ENCODE measurements at places on chromosomes 3 and 15.

DNA sequence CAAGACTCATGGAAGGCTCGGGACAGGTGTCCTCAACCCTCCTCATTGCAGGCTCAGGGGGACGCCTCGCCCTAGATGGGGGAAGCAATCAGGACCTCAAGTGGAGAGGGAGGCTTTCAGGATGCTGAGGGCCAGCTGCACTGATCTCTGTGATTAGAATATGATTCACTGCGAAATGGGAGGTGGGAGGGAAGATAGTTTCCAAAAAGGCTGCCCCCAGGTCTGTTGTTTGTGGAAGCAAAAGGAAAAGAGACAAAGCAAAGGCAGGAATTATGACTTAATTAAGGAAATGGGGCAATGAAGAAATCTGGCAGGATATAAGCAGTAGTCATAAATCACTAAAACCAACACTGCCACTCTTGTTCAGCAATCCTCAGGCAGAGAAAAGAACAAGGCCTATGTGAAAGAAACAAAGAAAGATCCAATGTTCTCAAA is 85.6 kb upstream of the ABHD17C start:
- DNase-seq, result no peak

- DNase-seq, result no peak
Observed at GRCh38 chr15:64288577-64288976, 67.4 kb downstream of the CSNK1G1 start.

DNA sequence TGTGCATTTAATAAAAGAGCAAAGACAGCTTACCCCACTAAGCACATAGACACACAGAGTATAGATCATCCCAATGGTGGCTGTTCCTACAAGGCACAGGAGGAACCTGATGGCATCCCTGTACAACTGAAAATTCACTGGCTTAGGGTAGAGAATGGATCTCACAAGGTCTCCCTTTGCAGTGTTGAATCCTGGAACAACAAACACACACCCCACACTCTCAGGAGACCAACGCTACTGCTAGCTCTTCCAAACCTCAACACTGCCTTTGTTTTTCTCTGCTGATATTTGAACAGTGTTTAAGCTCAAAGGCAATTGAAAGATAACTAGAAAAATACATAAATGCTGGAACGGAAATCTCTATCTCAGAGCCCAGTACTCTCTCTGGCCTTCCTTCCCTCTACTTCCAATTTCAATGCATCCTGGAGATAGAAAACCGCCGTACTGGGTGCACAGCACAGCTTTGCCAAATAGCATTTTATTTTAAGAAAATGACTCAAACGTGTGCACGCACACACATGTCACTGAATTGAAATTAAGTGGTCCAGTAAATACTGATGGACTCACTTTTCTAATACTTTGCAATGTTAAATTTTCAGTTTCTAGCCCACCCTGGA is 87.5 kb upstream of the ATP13A5 start:
- no peak for DNase-seq

DNA sequence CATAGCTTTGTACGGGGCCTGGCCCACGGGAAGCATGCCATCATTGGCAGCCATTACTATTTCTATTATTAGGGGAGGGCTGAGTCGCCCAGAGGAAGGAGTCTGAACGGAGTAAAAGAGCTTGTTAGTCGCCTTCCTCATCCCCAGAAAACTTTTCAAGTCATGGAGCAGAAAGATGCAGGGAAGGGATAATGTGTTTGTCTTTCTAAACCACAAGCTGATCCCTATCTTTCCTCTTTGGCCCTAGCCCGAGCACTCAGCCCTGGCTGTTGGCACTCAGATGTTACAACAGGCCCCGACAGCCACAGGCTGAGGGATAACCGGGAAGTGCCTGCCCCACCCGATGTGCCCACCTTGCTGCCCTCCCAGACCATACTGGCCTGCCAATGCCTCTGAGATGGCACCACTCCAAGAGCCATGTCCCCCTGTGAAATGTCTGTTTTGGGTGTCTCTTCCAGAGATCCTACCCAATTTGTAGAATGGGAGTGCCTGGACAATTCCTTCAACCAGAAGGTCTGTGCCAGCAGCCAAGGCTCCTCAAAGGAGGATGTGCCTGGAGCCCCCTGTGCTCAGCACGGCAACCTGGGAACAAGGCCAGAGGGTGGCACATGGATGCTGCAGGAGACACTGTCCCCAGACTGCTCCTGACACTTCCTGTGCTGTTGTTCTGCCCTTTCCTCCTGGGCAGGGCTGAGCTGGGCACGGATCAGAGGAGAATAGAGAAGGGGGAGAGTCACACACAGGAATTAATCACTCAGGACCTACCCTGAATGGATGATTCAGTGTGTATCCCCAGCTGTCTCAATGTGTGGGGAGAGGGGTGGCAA is 10.8 kb downstream of the PAK6 start:
- no peak for DNase-seq

- DNase-seq, result no peak
Observed at GRCh38 chr3:170274641-170275040, 52.4 kb downstream of the PRKCI start.

DNA sequence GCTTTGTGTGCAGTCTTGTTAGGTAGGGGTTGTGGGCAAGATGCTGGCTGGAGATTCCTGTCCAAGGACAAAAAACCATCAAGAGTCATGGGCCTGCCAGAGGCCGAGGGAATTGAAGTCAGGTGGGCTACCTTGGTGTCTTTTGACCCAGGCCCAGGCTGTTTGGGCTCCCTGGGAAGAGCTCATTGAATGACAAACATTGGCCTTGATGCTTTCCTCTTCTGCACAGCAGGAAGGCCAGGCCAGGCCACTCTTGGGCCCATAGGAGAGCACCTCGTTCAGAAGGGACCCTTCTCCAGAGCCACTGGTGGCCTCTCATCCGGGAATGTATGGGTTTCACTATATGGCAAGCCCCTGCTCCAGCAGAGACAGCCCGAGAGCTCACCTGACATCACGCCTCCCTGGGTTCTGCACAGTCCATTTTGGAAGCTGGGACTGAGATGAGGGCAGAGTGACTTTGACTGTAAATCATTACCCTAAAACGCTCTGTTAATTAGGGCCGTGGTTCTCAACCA is 169.1 kb downstream of the NSMCE3 start:
- no peak for DNase-seq

DNA sequence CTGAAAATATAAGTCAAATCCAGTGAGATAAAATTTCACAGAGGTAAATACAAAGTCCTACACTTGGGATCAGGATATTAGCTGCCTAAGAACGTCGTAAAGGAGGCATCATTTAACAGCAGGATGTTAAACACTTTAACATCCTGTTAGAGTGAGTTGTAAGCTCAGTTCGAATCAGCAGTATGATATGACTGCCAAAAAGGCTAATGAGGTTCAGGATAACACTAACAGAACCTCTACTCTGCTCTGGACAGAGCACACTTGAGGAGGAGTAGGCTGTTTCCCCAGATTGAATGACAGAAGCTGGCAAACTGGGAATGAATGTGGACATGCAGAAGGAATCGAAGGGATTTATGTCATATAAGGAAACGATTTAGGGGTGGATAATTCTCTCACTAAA is 227.1 kb upstream of the CD96 start:
- no peak for DNase-seq

DNA sequence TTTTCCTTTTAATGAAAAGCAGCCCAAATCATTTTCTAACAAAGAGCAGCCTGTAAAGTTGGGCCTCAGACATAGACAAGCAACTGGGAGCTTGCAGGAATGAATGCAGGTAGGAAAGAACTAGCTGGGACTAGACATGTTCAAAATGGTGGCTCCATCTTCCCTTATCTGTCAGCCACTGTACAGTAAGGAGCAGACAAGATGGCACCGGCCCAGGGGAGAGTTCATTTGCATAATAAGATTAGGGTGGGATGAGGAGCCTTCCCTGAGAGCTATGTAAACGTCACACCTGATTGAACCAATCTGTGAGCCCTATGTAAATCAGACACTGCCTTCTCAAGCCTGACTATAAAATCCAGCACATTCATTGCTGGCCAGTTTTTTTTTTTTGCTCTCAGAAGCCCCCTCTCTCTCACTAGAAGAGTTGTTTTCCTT is 59.7 kb upstream of the GK5 start:
- no peak for DNase-seq

- DNase-seq, result no peak
Observed at GRCh38 chr3:16174389-16174788, at the start of gene GALNT15. TSS of gene GALNT15 (plus strand) at chr3:16174680. CDS start at chr3:16175152, 472 bp downstream.
